ENCODE measurements at places on chromosomes 2 and 18.
A peak's percentile ranks its signal among the peaks of the same experiment; 100 is the strongest.

GRCh38 chr2:202054679-202055078 lies 18.4 kb upstream of the KIAA2012 start:
- DNase-seq, result no peak

GRCh38 chr2:53437371-53437770 lies 330.2 kb upstream of the CHAC2 start:
- no peak for DNase-seq

- no peak for DNase-seq
Observed at GRCh38 chr2:59540864-59541263, 1012.6 kb downstream of the BCL11A start.

- DNase-seq, result no peak
Observed at GRCh38 chr2:131493199-131493968, 1.2 kb upstream of the MZT2A start.

GRCh38 chr2:67671464-67672450 lies 274.6 kb downstream of the ETAA1 start:
- no peak for DNase-seq

DNA sequence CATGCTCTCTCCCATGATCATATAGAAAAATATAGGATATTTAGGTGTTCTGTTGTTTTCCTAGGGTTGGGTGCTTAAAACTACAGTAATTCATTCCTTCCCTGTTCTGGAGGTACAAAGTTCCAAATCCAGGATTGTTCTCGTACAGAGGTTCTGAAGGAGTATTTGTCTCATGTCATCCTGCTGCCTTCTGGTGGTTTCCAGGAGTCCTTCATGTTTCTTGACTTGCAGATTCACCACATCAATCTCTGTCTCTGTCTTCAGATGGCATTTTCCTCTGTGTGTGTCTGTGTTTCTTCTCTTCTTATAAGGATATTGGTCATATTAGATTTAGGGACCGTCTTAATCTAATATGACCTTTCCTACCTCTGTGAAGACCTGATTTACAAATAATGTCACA lies 397.9 kb downstream of the NYAP2 start:
- no peak for DNase-seq

GRCh38 chr2:97752342-97753334 lies 39.3 kb downstream of the ZAP70 start:
- no peak for DNase-seq

DNA sequence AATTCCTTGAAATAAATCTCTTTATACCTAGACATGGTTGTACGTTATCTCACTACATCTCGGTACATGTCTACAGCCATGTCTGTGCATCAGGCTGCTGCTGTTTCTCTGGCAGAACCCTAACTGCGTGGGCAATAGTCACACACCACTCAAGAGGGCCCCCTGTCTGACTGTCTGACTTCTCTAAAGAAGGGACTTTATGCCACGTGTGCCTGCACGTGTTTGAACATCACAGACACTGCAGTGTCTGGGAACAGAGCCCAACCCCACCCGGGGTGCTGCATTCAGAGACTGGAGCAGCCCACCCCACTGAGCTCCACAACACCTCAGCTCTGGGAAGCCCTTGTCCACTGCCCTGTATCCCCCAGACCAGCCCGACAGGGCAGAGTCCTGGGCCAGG lies 55.0 kb downstream of the KIF1A start:
- no peak for DNase-seq

DNA sequence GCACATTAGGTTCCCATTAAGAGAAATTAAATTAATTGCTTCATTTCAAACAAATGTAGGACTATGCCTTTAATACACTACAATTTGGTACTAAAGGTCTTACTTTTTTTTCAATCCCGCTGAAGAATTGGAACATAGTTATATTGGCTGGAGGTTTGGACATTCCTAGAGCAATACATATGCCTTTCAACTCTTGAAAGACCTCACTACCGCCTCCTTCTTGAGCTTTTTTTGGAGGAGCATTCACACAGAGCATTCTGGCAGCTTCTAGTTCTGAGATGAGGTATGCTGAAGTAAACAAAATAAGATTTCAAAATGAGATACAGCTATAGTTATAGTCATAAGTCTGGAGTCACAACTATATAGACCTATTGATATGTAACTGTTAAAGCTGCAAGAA lies 10.9 kb downstream of the FAM98A start:
- DNase-seq, result no peak

DNA sequence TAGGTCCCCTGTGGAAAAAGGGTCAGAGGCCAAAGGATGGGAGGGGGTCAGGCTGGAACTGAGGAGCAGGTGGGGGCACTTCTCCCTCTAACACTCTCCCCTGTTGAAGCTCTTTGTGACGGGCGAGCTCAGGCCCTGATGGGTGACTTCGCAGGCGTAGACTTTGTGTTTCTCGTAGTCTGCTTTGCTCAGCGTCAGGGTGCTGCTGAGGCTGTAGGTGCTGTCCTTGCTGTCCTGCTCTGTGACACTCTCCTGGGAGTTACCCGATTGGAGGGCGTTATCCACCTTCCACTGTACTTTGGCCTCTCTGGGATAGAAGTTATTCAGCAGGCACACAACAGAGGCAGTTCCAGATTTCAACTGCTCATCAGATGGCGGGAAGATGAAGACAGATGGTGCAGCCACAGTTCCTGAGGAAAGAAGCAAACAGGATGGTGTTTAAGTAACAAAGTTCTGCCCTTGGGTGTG lies 165.8 kb downstream of the RPIA start:
- DNase-seq, result no peak

- no peak for DNase-seq
Observed at GRCh38 chr18:10252952-10253705, 201.3 kb upstream of the APCDD1 start.

DNA sequence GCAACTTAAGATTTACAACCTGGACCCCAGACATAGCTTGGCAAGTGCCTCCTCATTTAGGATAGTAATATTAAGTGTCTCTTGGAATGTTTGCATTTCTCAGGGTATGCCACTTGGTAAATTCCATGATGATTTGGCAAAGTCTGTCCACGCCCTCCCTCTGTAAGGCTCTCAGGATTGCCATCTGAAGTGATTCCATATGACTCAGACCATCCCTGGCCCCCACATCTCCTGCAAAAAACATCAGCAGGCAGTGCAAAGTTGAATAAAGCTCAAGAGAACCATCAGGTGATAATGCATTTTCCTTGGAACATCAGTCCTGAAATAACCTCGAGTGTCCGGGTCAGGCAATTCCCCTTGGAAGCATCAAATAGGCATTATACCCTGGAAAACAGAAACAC lies 27.1 kb upstream of the PIEZO2 start:
- DNase-seq, result peak; percentile 33

DNA sequence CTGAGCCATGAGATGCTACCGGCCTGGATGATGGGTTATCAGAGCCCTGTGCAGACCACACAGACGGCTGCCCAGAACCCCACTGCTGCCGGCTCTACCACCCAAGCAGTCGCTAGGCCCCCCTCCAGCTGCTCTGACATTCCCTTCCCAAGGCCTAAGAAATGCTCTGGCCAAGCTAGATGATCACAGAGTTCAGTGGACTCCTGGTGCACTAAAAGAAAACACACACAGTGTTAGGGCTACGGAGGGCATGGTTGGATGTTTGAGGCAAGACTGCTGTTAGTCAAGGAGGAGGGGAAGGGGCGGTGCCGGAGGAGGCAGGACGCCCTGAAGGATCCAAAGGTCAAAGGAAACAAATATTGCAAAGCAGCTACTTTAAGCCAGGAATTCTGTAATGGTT lies 174.5 kb downstream of the MYCN start:
- DNase-seq, result no peak

GRCh38 chr2:33116799-33117198 lies 170.0 kb downstream of the LTBP1 start:
- no peak for DNase-seq

GRCh38 chr2:88168386-88168785 lies 1.8 kb upstream of the THNSL2 start:
- no peak for DNase-seq

DNA sequence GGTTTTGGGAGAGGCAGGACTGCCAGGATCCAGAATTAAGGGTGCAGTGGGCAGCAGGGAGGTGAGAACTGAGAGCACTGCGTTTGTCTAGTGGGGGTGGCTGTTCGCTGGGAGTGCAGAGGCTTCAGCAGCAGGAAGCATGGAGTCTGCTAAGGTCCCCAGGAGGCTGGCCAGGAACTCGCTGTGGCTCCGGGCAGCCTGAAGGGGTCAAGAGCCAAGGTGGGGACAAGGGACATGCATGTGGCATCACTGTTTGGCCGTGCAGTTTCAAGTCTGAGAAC lies 43.2 kb upstream of the SEMA4C start:
- DNase-seq, result no peak

GRCh38 chr18:42268798-42269197 lies 313.8 kb downstream of the PIK3C3 start:
- no peak for DNase-seq

GRCh38 chr18:8994603-8995002 lies 107.9 kb upstream of the NDUFV2 start:
- no peak for DNase-seq

DNA sequence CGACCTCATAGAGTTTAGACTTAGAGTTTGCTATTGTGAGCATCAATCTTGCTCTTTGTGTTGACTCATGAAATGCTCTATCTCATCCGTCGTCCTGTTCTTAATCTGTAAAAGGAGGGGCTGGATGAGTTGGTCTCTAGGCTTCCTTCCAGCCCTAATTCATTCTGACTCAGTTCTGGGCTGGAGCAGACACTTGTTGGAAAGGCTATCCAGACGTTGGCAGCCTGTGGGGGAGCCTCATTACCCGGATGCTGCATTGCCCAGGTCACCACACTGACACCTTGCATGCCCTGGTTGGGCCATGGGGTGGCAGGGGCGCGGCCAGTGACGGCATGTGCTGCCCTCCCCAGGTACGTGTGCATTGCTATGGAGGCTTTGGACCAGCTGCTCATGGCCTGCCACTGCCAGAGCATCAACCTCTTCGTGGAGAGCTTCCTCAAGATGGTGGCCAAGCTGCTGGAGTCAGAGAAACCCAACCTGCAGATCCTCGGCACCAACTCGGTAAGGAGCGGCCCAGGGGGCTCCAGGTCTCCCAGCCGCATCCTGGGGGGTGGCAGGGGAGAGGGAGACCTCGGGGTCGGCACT lies 61.5 kb downstream of the EFR3B start:
- peak; percentile 67 for DNase-seq

- no peak for DNase-seq
Observed at GRCh38 chr2:45664635-45665261, 13.3 kb downstream of the PRKCE start.

DNA sequence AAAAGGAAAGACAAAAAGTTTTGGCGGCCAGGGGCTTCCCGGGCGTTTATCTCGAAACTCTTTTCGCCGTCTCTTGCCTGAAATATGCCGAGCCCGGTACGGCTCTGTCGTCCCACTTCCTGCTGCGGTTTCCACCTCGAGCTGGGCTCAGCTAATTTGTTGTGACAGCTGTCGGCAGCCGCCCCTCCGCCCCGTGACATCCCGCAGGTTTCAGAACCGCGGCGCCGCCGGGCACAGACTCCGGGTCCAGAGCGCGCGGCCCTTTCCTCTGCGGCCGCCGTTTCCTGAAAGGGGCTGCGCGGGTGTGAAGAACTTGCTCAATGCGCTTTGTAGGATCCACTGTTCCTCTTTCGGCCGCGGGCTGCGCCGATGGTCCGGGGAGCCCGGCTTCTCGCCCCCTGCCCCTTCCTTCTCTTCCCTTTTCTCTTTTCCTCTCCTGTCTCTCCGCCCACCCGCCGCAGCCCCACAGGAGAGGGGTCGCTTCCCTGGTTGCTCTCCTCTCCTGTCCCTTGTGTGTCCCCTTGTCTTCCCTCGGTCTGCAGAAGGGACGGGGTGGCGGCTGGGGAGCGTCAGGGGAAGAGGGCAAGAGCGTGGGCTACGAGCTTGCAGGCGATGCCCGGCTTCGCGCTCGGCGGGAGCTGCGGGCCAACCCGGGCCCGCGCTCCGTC lies 648 bp downstream of the ARID5A start:
- no peak for DNase-seq

DNA sequence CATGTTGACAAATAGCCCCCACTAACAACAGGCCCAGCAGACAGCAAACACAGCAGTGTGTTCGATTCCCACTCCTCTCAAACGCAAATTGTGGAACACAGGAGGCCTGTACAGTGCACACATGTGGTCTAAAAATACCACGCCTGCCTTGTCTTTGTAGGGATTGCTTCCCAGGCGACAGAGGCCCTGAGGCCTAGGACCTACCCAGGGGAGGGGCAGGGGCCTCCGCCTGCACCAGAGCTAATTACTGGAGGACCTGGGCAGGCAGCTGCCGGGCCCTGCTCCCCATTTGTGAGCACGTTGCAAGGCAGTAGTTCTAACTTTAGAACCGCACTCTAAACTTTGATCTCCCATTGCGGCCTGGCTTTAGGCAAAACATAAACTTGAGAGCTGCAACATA lies 316.0 kb downstream of the TXNL1 start:
- no peak for DNase-seq

DNA sequence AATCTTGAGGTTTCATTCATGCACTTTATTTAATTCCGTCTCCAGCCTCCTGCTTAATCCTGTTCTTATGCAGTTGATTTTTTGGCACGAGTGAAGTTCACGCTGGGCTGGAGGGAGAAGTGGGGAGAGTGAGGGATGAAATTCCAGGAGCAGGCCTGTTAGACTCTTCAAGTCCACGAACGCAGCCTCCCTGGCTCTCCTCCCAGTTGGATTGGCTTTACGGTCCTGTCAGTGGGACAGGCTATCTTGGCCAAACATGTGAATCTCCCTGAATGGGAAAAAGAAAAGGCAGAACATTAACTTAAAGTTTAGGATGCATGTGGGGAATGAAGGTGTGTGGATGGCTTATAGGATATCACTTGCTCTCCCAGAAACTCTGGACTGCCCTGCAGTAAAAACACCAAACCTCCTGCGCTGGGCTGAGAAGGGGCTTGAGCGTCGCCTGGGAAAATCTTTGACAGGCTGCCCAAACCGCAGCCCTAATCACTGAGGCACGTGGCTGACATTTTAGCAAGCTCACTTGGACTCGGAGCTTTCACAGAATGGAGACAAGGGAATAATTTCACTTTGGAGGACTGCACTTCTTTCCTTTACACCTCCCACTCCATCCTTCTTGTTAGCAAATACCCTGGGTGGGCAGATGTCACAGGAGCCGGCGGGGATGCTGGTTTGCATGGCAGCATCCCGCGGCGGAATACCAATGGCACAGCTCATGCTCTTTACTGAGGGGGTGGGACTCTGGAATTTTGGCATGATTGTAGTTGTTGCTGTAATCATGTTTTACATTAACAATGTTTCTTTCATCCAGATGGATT lies 93.9 kb downstream of the ACKR3 start:
- peak; percentile 65 for DNase-seq

GRCh38 chr18:23745366-23745765 lies 56.1 kb downstream of the LAMA3 start:
- no peak for DNase-seq

GRCh38 chr2:149021761-149022160 lies 16.7 kb upstream of the LYPD6B start:
- DNase-seq, result no peak

DNA sequence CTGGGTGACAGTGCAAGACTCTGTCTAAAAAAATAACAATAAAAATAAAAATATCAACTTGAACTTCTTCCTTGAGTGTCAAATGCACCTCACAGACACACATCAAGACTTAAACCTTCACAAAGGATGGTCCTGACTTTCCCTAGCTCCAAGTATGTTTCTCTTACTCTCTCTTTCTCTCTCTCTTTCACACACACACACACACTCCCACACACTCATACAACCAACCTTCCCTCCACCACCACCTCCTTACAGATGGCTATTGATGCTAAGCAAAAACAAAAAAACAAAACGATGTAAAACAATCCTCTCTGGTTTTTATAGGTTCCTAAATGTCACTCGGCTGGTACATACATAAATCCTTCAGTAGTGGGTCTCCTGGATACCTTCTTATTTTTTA lies 67.4 kb upstream of the ACVR2A start:
- no peak for DNase-seq

Data from fibroblast of skin of left biceps (primary cell).